ENCODE measurements at places on chromosomes 11 and 22.

GRCh38 chr11:118705791-118706545 is 26.5 kb upstream of the TREH start:
- no peak for DNase-seq

DNA sequence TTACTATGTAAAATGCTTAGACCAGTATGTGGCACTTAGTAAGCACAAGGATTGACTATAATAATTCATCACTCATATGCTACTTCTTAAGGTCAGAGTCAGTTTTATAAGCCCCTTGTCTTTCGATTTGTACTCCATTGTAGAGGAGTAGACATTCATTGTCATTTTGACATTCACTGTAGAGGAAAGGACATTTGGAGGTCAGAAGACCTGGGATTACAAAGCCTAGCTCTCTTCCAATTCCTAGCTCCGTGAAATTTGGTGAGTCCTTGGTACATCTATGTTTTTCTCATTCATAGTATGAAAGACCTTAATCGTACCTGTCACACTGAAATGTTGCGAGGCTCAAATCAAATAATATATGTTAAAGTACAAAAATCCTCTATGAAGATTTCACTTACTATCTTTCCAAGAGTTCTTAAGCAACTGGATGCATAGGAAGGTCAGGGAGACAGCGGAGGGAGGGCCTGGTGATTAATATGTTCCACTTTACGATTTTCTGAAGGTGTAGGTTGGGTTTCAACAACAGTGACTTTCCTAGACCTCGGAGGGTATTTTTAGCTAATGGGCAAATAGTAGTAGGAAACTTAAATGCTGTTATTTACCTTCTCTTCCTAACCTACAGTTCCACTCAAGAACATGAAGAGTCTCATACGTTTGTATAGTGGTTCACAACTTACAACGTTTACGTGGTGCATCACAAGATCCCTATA is 1.4 kb upstream of the EMSY start:
- no peak for DNase-seq

- DNase-seq, result no peak
Measured at GRCh38 chr11:117547946-117548345, 220.3 kb downstream of the CEP164 start.

- DNase-seq, result no peak
Measured at GRCh38 chr11:19525276-19525675, 187.4 kb upstream of the NAV2 start.

- DNase-seq, result no peak
Measured at GRCh38 chr11:70138403-70138802, 60.3 kb downstream of the ANO1 start.

GRCh38 chr11:14589421-14589820 is 54.2 kb upstream of the PDE3B start:
- no peak for DNase-seq

GRCh38 chr11:65981101-65981740 is 19.7 kb downstream of the SART1 start:
- no peak for DNase-seq

GRCh38 chr22:34973926-34974325 is 92.0 kb upstream of the ISX start:
- DNase-seq, result no peak

GRCh38 chr22:50640857-50641647 is 13.1 kb upstream of the ARSA start:
- no peak for DNase-seq
